ENCODE measurements at places on chromosomes 2 and 18. TPM values are rescaled to one million over a fixed set of nuclear protein-coding genes. Genes with fewer than 3 reads are reported as not detected.

The TEKT4 gene
- total RNA-seq, result not detected

The SLC23A3 gene
- 1.4 TPM for total RNA-seq

The LIMS4 gene
- 15.9 TPM for total RNA-seq

The NT5DC4 gene
- total RNA-seq, result not detected

The GPR155 gene
- total RNA-seq, result 3.5 TPM

Measured in osteoblast (primary cell).